ENCODE measurements at places on chromosomes 4 and X. TPM values are rescaled to one million over a fixed set of nuclear protein-coding genes. Genes with fewer than 3 reads are reported as not detected.

Gene TRPC5OS
- not detected for total RNA-seq

Gene ASB11
- not detected for total RNA-seq

Gene FDCSP
- total RNA-seq = not detected

Gene ERAS
- total RNA-seq = not detected

Gene TRIM60
- not detected for total RNA-seq

Gene PCDH19
- total RNA-seq = 4.1 TPM

- H3K27ac ChIP-seq = no peak overlapping the region
- no peaks in the 10 kb centered on the region for H3K4me1 ChIP-seq
- no peak overlapping the region for H3K4me3 ChIP-seq
- H3K27me3 ChIP-seq = no peaks in the 10 kb centered on the region
- no peak for DNase-seq
Measured at GRCh38 chr4:157043131-157043530, 32.8 kb upstream of the GLRB start.

DNA sequence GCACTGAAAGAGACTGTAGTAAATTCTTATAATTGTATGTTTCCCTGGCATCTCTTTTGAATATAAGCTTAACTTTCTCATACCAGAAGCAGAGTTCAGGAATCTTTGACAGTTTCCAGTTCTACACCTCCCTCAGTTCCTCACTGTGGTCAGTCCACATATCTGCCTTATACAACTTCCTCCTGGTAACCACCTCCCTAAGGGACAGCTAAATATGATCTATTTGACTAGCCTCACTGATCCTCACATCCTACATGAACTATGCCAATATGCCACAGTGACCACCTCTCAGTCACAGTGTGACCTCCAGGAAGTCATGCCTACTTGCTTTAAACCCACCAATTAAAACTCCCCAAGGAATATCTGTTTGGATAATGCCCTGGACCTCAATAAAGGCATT lies 51.6 kb upstream of the HDAC8 start:
- no peaks in the 10 kb centered on the region for H3K4me1 ChIP-seq
- no peak overlapping the region for H3K27ac ChIP-seq
- no peaks in the 10 kb centered on the region for H3K36me3 ChIP-seq

- no peaks in the 10 kb centered on the region for H3K27me3 ChIP-seq
- H3K4me3 ChIP-seq = no peak overlapping the region
- H3K36me3 ChIP-seq = peaks cover 6% of the 10 kb centered on the region
- no peak overlapping the region for H3K27ac ChIP-seq
- H3K4me1 ChIP-seq = peaks cover 2% of the 10 kb centered on the region
Measured at GRCh38 chr4:105950701-105951100, 55.4 kb downstream of the NPNT start.

- DNase-seq = no peak
- H3K4me3 ChIP-seq = no peak overlapping the region
Measured at GRCh38 chrX:110050901-110051300, 48.0 kb downstream of the TMEM164 start.

GRCh38 chrX:67636532-67636931 lies 92.7 kb downstream of the AR start:
- H3K4me1 ChIP-seq = no peaks in the 10 kb centered on the region
- no peak overlapping the region for H3K4me3 ChIP-seq
- no peak overlapping the region for H3K27ac ChIP-seq
- H3K36me3 ChIP-seq = no peaks in the 10 kb centered on the region
- no peaks in the 10 kb centered on the region for H3K27me3 ChIP-seq

GRCh38 chr4:186831574-186831973 lies 107.9 kb upstream of the FAT1 start:
- no peak overlapping the region for H3K4me3 ChIP-seq
- no peak overlapping the region for H3K27ac ChIP-seq
- no peak for DNase-seq
- peaks cover 7% of the 10 kb centered on the region for H3K36me3 ChIP-seq
- peaks cover 12% of the 10 kb centered on the region for H3K4me1 ChIP-seq

DNA sequence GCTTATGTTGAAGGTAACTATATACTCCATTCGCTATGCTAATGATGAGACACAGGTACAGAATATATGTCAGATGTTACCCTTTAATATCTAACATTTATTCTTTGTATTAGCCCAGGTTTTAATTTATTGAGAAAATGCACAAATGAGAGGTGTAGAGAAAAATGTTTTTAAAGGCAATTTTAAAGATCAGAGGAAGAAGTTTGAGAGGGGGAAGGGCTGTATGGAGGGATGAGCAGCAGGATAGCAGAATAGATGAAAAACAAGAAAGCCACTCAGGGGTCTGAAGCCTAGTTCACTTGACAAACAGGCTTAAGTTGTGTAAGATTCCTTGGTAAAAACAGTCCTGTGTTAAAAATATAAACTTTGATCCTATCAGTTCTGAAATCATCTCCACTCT lies 3.7 kb downstream of the MAB21L2 start:
- peaks cover 33% of the 10 kb centered on the region for H3K4me1 ChIP-seq
- H3K27me3 ChIP-seq = peaks cover 11% of the 10 kb centered on the region
- no peak for DNase-seq
- no peaks in the 10 kb centered on the region for H3K36me3 ChIP-seq
- no peak overlapping the region for H3K27ac ChIP-seq

GRCh38 chr4:139633661-139634060 lies 32.0 kb upstream of the MGST2 start:
- H3K4me1 ChIP-seq = peaks cover 2% of the 10 kb centered on the region
- H3K27me3 ChIP-seq = peaks cover 3% of the 10 kb centered on the region
- peak; percentile 22 for DNase-seq
- H3K36me3 ChIP-seq = peaks cover 5% of the 10 kb centered on the region

- peaks cover 18% of the 10 kb centered on the region for H3K27me3 ChIP-seq
- no peak overlapping the region for H3K4me3 ChIP-seq
- H3K36me3 ChIP-seq = peaks cover 13% of the 10 kb centered on the region
- H3K4me1 ChIP-seq = peaks cover 5% of the 10 kb centered on the region
Measured at GRCh38 chr4:3740256-3740655, 25.9 kb upstream of the ADRA2C start.

DNA sequence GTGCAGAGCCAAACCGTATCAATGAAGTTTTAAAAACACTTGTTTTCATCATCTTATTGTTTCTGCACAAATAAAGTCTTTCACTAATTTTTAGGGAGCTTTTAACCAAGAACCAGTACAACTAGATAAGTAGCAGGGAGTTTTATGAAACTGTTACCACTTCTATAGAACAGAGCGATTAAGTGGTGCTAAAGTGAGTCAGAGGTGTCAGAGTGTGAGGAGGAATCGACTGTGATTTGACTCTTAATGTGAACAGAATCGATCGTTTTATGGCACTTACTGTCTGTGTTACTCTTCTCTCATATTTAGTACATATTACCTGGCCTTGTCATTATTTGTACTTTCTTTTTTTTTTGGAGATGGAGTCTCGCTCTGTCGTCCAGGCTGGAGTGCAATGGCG lies 43.3 kb downstream of the PDK3 start:
- H3K27me3 ChIP-seq = peaks cover 2% of the 10 kb centered on the region
- no peak overlapping the region for H3K27ac ChIP-seq
- no peak overlapping the region for H3K4me3 ChIP-seq
- H3K36me3 ChIP-seq = no peaks in the 10 kb centered on the region
- DNase-seq = no peak
- H3K4me1 ChIP-seq = peaks cover 2% of the 10 kb centered on the region

GRCh38 chr4:2361366-2362265 lies 56.8 kb downstream of the ZFYVE28 start:
- peaks cover 27% of the 10 kb centered on the region for H3K4me1 ChIP-seq
- H3K27ac ChIP-seq = peak overlapping the region; percentile 87
- peak; percentile 51 for DNase-seq

GRCh38 chrX:78687586-78687985 lies 28.5 kb upstream of the RTL3 start:
- H3K36me3 ChIP-seq = no peaks in the 10 kb centered on the region
- no peak overlapping the region for H3K4me3 ChIP-seq
- H3K4me1 ChIP-seq = no peaks in the 10 kb centered on the region
- no peak for DNase-seq
- no peaks in the 10 kb centered on the region for H3K27me3 ChIP-seq
- H3K27ac ChIP-seq = no peak overlapping the region

GRCh38 chr4:7699031-7699430 lies 240.6 kb downstream of the AFAP1 start:
- H3K4me3 ChIP-seq = peak overlapping the region; percentile 21
- H3K36me3 ChIP-seq = no peaks in the 10 kb centered on the region
- H3K27me3 ChIP-seq = peaks cover 18% of the 10 kb centered on the region
- H3K27ac ChIP-seq = peak overlapping the region; percentile 80

GRCh38 chr4:24262084-24262483 lies 322.3 kb downstream of the DHX15 start:
- no peak overlapping the region for H3K27ac ChIP-seq
- H3K4me3 ChIP-seq = no peak overlapping the region
- H3K27me3 ChIP-seq = no peaks in the 10 kb centered on the region
- H3K4me1 ChIP-seq = peaks cover 14% of the 10 kb centered on the region
- no peaks in the 10 kb centered on the region for H3K36me3 ChIP-seq
- DNase-seq = no peak

DNA sequence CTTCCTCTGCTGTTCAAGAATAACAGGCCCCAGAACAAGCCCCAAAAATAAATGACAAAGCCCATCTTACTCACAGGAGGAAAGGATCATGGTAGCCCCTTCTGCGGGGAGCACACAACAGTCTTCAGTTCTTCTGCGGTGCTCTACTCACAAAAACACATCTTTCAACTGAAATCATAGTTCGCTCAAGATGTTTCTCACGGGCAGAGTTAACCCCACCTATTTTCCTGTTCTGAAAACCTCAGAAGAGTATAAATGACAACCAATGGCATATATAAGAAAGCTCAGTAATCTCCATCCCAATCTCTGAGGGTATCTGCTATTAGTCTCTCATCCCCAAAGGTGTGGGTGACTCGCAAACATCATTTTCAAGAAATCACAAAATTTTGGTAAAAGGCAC lies at the start of gene TXK:
TXK (minus strand) TSS at position 170 of the 400 bp plus-strand sequence; CDS start at position 90, 80 bp downstream.
- no peaks in the 10 kb centered on the region for H3K27me3 ChIP-seq
- no peak within 1 kb of the TSS for H3K4me3 ChIP-seq
- H3K4me1 ChIP-seq = no peaks in the 10 kb centered on the region

- H3K4me1 ChIP-seq = no peaks in the 10 kb centered on the region
- H3K4me3 ChIP-seq = no peak overlapping the region
- no peak overlapping the region for H3K27ac ChIP-seq
- no peaks in the 10 kb centered on the region for H3K27me3 ChIP-seq
Measured at GRCh38 chr4:8336412-8337075, 67.0 kb downstream of the HTRA3 start.
